NCI-H524 (cell line): ENCODE measurements at places on chromosomes 16 and 17.

DNA sequence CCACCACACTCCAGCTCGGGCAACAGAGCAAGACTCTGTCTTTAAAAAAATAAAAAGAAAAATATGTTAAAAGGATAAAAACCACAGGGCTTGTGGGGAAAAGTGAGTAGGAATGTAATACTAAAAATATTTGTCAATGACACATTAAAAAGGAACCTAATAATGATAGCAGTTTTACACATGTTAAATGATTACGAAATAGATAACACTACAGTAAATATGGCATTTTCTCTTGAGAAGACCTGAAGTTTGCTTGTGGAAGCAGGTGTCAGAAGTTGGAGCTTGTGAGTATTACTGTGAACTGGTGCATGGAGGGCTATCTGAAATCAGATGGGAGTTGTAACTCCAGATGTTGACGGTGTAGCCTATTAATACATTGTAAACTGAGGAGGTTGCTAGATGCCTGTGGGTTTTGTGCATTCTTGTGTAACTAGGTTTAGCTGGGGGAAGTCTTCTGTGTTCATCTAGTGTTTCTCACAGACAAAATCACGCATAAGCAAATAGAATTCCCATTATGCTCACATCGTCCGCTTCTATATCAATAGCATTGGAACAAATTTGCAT is 44.2 kb upstream of the CLEC18A start:
- no peak for DNase-seq

GRCh38 chr17:62760059-62760944 is 47.8 kb downstream of the MARCHF10 start:
- no peak for DNase-seq

GRCh38 chr16:60815865-60816264 is 1220.4 kb downstream of the CDH8 start:
- DNase-seq = no peak

GRCh38 chr17:49775546-49776260 is 11.8 kb upstream of the FAM117A start:
- no peak for DNase-seq

GRCh38 chr16:77840093-77840492 is 51.7 kb downstream of the VAT1L start:
- no peak for DNase-seq

DNA sequence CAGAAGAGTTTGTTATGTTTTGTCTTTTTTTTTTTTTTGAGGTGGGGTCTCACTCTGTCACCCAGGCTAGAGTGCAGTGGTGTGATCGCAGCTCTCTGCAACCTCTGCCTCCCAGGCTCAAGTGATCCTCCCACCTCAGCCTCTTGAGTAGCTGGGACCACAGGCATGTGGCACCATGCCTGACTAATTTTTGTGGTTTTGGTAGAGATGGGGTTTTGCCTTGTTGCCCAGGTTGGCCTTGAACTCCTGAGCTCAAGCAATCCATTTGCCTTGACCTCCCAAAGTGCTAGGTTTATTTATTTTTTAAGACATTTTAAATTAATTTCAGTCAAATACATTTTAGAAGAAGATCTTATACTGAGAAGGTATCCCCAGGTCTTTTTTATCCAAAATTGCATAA is 366.7 kb downstream of the KCNJ2 start:
- no peak for DNase-seq

- DNase-seq = no peak
These were observed 2.6 kb downstream of the C16orf92 start for GRCh38 chr16:30025574-30025973.

DNA sequence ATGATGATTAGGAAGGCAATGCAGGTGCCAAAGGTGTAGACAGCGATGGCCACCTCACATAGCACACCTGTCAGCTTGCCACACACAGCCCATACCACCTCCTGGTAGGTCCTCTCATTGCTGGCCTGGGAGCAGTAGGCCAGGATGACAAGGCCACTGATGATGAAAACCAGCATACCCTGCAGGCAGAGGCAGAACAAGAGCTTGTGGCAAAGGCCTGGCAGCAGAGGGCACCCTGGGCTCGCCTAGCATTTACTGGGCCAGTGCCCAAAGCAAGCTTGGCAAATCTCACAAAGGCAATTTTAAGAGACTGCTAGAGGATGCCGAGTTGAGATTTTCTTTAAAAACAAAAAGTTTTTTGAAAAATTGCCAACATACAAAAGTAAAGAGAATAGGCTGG is 5.9 kb downstream of the SLC38A7 start:
- no peak for DNase-seq

DNA sequence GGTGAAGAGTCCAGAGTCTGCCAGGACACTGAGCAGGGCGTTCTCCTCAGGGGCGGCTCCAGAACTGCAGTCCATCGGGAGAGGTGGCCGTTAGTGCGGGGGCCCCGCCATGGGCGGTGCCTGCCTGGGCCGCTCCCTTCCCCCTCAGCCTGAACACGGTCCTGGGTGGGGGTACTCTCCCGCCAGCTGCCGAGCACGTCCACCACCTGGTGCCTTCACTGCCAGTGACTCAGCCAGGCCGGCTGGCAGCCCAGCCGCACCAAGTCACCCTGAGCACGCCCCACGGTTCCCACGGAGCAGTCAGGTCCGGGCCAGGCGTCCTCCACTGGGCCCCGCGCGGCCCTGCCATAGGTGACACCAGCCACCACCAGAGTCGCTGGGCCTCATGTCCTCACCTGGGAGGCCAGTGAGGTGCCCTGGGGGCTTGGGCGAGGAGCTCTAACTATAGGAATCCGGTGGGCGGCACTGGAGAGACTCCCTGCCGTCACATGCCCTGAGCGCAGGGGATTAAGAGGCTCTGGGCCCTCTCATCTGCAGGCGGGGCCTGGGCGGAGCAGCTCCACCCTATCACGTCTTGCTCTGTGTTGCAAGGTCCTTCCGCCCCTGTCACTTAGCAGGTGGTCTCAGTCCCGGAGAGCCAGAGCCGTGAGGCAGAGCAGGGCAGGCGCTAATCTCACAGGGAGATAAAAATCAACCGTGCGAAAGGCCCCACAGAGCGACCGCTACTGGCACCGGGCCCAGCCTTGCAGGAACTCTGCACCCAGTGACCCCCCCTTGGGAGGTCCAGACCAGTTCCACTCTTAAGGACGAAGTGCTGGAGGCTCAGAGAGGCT is 14.3 kb downstream of the PIEZO1 start:
- DNase-seq = peak; percentile 97

DNA sequence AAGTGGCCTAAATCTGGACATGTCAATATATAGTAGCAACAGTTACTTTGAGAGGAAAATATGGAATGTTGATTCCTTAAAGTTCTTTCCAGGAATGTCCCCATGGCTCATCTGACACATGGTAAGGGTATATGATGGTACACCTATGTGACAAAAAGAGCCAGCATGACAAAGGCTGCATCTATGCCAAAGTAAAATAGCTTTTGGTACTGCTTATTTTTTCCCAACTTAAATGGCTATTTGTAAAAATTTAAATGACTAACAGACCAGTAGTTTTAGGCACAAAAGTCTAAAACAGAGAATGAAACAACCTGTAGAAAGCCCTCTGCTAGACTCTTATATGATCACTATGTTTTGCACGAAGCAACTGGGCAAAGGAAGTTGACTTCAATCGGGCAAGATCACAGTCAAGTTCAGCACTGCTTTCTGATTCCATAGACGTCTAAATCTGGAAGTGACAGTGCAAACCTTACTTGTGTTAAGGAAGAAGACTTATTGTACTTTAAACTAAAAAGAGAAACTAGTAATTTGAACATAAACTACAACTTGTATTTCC is 135.1 kb downstream of the SKAP1 start:
- no peak for DNase-seq

DNA sequence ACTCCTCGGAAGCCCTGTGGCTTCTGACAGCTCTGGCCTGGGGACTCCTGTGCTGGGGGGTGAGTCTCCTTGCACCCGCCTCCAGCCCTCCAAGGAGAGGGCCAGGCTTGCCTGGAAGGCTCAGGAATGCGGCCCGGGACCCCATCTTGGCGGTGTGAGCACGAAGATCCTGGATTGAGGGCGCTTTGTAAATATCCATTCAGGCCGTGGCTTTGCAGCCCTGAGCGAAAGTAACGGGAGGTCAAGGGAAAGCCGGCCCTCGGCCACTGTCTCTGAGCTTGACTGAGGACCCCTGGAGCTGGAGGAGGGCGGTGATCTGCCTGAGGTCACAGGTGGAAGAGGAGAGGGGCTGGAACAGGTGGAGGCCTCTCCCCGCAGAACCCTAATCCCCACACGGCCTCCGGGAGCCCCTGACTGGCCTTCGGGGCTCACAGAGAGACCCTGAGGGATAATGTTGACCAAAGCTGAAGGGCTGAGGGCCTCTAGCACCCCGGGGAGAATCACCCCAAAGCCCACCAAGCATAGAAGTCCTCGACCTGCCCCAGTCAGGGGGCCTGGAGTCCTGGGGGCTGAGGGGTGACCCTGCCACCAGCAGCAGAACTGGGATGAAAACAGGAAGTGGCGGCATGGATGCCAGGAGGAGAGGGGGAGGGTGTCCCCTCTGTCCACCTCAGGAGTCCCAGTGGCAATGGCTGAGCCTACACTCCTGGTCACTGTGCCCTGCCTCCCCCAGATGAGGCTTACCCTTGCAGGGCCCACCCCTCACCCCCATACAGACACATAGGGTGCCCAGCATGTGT is 8.3 kb upstream of the RASD1 start:
- DNase-seq = no peak
